GM06990 (cell line): ENCODE measurements at places on chromosomes 3 and 15.

GRCh38 chr3:11335056-11335608, 62.9 kb downstream of the ATG7 start:
- DNase-seq: peak; percentile 9

DNA sequence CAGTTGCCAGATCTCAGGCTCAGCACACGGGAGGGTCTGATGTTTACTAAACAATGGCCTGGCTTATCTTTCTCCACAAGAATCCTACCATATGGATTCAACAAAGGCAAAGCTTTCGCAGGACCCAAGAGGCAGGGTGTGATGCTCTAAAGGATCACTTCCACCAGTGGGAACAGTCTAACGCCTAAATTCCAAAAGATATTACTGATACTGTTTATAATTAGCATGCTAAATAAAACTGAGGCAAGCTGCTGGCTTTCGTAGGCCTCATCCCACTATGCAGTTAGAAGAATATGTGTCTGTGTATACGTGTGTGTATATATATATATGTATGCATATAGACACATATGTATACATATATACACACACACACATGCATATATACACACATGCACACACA, 22.3 kb downstream of the RORA start:
- DNase-seq: no peak

DNA sequence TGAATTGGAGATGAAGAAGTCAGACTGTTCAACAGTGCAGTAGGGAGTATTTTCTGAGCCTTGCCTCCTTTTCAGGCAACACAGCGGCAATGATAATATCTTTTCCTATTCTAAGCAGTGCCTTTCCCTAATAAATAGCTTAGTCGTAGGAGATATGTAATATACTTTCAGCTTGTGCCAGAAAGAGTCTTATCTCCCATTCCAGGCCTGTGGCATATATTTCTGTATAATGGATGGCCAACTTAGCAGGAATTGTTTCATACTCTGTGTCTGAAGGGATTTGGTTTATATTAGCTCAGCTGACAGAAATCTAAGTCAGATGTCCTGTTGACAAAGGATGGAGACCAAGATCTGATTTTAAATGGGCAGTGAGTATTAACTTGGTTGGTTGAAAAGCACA, 397.1 kb downstream of the CACNA2D3 start:
- no peak for DNase-seq

GRCh38 chr3:14631687-14632441, 19.7 kb upstream of the CCDC174 start:
- DNase-seq: no peak

DNA sequence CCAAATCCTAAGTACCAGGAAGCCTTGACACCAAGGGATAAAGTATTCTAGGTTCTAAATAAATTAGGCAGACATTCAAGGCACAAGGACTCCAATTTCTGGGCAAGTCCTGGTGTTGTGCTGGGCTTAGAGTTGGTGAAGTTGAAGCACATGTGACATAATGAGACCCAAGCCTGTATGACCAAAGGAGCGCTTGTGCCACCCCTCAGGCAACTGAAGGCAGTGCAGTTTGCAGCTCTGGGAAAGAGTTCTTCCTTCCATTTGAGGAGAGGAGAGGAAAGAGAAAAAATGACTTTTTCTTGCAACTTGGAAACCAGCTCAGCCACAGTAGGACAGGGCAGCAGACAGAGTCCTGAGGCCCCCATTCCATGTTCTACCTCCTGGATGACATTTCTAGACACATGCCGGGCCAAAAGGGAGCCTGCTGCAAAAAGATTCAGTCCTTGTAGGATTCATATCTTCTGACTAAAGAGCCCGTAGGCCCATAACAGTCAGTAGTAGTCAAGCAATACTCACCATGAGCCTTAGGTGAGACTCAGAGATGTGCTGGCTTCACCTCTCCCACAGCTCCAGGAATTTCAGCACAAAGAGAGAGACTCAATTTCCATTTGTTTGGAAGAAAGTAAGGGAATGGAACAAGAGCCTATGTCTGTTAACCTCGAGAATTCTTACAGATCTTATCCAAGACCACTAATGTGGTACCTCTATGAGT, 588.8 kb upstream of the BCHE start:
- DNase-seq: no peak

- no peak for DNase-seq
These were observed 894.0 kb downstream of the NTRK3 start for GRCh38 chr15:87362531-87362930.

DNA sequence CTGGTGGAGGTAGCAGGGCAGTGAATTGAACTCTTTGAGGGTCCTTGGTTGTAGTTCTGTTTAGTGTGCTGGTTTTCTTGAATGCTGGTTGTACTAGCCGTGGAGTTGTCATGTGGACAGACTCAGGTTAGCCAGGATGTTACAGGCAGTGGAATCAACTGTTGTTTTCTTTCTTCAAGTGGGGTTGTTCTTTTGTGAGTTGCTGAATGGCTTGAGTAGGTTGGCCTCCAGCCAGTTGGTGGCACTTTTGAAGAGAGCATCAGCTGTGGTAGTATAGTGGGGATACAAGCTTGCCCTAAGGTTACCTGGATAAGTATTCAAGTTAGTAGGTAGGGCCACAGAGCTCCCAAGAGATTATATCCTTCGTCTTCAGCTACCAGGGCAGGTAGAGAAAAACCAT, 31.8 kb upstream of the RARB start:
- no peak for DNase-seq

DNA sequence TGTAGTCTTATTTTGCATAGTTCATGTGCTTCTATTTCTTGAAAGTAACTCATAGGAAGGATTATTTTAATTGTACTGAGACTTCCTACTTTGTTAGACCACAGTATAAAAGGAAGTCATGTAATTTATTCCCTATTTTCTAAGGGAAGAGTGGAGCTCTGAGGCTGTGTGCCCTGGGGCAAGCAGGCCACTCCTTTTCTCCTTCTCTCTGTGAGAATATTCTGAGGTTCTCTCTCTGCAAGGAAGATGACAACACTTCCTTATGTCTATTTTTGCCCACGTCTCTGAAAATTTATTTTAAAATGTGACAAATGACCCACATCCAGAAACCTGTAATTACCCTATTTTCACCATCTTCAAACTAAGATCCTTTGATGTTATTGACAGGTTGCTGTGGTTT, 11.0 kb downstream of the KCTD6 start:
- DNase-seq: no peak

DNA sequence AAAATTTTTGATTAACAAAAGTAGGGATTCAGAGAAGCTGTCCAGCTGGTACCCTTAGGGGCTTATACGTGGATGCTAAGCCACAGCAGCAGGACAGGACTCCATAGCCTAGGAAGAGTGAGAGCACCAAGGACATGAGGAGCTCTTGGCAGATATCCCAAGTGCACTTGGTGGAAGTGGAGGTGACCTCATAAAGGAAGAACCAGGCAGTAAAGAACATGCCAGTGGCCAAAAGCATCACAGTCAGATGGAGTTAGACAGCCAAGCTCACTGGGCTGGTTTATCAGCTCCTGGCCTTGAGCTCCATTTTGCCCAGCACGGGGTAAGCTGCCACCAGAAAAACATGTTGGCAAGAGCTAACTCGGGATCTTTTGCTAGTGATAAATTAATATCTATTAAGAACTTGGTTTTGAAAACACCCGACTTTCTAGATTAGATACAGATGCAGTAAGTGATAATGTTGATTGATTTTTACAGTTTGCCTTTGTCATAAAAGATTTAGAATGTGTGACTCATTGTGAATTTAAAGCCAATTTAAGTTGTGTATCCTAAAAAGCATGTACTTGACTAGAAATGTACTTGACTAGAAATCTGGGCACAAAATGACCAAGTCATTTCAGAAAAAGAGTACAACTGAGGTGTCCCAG, 108.0 kb downstream of the CMSS1 start:
- DNase-seq: no peak

DNA sequence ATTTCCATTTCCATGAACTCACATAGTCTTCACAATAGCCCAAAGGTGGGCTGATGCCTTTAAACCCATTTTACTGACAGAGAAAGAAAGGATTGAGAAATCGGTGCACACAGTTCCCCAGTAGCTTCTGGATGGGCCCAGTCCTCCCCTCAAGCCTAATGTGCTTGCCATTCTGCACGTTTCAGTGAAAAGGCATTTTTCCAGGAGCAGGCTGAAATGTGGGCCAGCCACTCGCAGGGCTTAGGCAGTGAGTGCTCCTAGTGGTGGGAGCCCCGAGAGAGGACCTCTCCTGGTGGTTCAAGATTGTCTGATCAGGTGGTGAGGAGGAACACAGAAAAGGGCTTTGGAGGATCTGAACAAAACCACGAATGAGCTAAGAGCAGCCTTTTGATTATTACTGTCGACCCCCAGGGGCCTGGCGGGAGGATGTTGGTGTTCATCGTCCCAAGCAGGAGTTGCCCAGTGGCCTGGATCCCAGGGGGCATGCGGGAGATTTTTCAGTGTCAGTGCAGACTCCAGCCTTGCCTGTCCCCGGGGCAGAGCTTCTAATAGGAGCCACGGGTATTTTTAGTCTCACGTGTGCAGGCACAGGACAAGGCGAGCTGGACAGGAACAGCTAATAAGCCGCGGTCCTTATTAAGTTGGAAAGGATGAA, 8.7 kb upstream of the KY start:
- no peak for DNase-seq

- no peak for DNase-seq
These were observed 27.4 kb downstream of the PPARG start for GRCh38 chr3:12316253-12316652.
